Anterior cingulate cortex (tissue), 58 donors: ENCODE measurements at places on chromosomes 11 and 22.

DNA sequence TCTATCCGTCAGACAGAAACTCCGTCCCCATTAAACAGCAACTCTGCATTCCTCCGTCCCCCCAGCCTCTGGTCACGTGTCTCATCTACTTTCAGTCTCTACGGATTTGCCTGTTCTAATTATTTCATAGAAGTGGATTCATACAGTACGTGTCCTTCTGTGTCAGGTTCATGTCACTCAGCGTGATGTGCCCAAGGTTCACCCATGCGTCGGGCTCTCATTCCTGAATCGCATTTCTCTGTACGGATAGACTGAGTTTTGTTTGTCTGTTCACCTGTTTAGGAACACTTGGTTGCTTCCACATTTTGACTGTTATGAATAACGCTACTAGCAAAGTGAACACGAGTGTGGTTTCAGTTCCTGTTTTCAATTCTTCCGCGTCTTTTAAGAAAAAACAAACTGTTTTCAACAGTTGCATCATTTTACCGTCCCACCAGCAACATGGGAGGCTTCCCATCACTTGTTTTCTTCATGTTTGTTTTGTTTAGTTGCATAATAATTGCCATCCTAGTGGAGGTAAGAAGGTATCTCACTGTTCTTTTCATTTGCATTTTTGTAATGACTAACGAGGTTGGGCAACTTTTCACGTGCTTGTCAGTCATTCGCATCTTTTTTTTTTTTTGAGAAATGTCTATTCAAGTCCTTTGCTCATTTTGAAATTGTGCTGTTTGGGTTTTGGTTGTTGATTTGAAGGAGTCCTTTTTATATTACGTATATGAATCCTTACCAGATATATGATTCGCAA, 8.9 kb upstream of the NLRP6 start:
- no peak for DNase-seq

GRCh38 chr11:123328281-123328867, 101.7 kb upstream of the GRAMD1B start:
- DNase-seq: no peak

DNA sequence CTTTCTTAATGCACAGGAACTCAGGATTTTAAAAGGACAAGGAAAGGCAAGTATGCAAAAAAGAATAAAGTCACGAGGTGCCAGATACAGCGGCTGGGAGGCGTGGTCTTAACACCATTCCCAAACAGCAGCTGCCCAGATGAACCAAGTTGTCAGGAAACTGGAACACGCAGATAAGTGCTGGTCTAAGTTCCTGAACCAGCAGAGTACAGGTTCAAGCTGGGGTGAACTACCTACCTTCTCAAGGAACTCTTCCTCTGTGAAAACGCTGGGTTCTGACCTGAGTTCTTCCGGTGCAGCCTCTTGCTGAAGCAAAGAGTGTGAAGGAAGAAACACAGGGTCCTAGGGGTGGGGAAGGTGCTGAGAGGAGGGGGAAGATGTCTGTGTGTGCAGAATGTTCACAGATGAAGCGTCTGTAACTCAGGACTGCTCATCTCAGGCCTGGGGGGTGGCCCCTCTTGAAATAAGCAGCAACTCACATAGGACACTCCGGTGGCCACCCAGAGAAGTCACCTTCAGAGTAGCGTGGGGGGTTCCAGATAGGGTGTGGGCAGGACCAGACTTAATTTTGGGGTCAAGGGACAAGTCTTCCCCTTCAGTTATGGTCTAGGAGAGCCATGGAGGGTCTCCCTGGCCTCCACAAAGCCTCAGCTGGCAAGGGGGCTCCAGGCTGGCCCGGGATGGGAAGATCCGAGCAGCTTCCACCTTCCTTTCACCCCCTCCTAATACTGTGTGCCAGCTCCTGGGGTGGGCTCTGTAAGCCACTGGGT, 3.2 kb downstream of the TPST2 start:
- DNase-seq: no peak

DNA sequence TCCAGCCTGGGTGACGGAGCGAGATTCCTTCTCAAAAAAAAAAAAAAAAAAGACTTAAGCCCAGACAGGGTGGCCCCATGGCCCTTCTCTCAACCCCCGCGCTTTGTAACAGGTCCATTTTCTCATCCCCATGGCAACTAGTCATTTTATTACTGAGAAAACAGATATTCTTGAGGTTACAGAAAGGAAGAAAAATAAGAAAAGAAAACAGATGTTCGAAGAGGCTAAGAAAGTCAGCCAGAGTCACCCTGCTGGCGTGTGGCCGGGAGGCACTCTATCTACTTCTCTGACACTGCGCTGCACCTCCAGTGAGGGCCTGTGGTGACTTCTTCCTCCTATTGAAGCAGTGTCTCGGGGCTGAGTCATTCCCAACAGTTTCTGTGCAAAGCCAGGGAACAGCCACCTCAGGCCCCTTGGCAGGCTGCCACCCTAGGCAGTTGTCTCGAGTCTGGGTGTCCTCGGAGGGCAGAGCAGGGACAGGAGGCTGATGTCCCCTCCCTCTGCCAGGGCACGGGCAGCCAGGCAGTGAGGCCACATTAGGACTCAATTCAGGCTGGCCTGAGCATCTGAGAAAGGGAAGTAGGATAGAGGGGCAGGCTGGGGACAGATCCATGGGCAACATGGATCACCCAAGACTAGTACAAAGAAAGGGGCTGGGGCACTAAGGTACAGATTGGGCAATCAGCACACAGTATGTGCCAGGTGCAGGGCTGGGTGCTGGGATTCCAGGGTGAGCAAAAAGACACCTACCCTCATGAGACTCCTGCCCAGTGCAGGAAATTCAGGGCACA, 16.4 kb upstream of the SYVN1 start:
- peak; percentile 40 for DNase-seq

GRCh38 chr11:117621226-117621625, 175.8 kb downstream of the DSCAML1 start:
- DNase-seq: no peak

DNA sequence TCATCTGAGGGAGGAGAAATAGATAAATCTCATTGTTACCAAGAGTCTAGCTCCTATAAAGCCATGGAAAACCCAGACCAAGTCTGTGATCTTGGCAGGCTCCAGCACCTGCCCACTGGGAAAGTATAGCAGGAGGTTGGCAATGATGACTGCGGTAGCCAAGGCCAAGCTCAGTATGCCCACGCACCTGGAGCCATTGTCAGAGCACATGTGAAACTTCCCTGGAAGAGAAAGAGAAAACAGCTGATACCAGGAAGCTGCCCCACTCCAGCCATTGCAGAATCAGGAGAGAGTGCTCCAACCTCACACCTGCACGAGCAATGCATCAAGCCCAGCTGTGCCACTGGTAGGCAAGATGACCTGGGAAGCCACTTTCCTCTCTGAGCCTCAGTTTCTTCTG, 62.2 kb upstream of the HEPHL1 start:
- DNase-seq: no peak

DNA sequence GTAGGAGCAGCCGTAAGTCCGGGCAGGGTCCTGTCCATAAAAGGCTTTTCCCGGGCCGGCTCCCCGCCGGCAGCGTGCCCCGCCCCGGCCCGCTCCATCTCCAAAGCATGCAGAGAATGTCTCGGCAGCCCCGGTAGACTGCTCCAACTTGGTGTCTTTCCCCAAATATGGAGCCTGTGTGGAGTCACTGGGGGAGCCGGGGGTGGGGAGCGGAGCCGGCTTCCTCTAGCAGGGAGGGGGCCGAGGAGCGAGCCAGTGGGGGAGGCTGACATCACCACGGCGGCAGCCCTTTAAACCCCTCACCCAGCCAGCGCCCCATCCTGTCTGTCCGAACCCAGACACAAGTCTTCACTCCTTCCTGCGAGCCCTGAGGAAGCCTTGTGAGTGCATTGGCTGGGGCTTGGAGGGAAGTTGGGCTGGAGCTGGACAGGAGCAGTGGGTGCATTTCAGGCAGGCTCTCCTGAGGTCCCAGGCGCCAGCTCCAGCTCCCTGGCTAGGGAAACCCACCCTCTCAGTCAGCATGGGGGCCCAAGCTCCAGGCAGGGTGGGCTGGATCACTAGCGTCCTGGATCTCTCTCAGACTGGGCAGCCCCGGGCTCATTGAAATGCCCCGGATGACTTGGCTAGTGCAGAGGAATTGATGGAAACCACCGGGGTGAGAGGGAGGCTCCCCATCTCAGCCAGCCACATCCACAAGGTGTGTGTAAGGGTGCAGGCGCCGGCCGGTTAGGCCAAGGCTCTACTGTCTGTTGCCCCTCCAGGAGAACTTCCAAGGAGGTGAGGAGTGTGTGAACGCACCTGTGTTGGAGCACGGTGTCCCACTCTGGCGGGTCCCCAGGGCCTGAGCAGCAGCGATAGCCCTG, at the start of gene TAGLN:
Gene TAGLN, plus strand, starts transcription at position 318 of the 863 bp plus-strand sequence. CDS start 3,644 bp downstream, outside the sequence.
- DNase-seq: no peak

GRCh38 chr11:2762451-2762850, 62.7 kb upstream of the KCNQ1OT1 start:
- no peak for DNase-seq

DNA sequence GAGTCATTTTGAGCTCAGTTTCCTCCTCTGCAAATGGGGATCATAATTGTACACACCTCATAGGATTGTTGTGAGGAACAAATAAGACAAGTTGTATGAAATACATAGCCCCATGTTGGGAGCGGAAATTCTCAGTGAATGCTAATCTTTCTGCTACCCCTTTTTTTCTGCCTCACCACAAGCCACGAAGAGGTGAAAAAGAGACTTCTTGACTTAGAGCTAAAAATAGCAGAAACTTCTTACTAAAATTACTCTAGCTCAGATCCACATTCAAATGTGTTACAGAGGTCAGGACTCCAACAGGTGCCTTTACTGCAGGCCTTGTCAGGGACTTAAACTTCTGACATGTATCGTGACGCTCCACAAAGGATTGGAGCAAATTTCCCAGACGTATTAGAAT, 128.5 kb downstream of the MIAT start:
- DNase-seq: no peak

DNA sequence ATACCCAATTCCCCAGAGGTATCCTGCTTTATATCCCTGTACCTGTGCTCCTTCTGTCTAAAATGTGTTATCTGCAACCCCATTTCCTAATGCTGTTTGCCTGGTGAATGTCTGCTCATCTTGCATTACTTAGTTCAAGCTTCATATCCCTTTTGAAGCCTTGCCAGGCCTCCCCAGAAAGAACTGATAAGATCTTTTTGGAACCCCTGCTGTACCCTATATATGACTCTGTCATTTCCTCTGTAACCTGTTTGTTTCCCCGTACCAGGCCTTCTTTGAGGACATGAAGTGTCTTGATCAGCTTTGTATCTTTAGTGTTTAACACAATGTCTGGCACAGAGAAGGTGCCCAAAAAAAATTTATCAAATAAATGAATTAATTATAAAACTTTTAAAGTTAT, 77.6 kb downstream of the LIF start:
- no peak for DNase-seq

DNA sequence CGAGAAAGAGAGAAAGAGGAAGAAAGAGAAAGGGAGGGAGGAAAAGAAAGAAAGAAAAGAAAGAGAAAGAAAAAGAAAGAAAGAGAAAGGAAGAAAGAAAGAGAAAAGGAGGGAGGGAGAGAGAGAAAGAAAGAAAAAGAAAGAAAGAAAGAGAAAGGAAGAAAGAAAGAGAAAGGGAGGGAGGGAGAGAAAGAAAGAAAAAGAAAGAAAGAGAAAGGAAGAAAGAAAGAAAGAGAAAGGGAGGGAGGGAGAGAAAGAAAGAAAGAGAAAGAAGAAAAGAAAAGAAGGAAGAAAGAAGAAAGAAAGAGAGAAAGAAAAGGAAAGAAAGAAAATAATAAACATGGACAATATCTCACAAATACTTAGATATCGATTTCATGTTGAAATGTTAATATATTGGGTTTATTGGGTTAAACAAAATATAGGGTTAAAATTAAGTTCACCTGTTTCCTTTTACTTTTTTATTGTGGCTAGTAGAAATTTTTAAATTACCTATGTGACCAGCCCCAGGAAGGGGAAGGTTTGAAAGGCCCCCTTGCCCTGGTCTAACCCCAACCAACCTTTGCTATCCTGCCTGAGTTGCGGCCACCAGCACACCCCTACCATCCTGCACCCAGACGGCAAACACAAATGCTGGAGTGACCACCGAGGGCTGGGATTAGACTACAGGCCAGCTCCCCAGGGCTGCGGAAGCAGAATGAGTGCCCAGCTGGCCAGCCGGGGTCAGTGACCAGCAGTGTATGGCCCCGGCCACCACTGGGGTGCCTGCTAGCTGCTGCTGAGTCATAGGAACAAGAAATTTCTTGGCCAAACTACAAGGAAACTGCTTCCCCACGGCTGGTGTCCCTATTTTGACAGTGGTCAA, 81.0 kb upstream of the FGF3 start:
- DNase-seq: no peak

GRCh38 chr22:27220339-27220738, 563.0 kb downstream of the MIAT start:
- peak; percentile 28 for DNase-seq

- DNase-seq: no peak
These were observed at the start of gene UPK3A for GRCh38 chr22:45284705-45285262. UPK3A (plus strand) TSS chr22:45284949; CDS start chr22:45285014, 65 bp downstream.

GRCh38 chr22:46201059-46201757, 48.9 kb downstream of the CDPF1 start:
- no peak for DNase-seq

DNA sequence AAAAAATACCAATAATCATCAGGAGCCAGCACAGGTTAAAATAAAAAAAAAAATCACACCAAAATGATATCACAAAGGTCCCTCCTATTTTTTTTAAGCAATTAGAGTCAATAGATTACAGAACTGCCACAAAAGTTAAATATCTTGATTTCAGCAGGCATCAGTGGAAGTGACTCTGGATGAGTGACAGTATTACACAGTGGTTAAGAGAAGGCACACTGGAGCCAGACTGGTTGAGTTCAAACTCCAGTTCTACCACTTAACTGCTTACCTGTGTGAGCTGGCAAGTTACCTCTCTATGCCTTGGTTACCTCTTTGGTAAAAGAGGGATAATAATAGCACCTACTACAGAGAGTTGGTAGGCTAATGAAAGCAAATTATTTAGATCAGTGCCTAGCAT, 148.5 kb downstream of the ATG16L2 start:
- DNase-seq: no peak

DNA sequence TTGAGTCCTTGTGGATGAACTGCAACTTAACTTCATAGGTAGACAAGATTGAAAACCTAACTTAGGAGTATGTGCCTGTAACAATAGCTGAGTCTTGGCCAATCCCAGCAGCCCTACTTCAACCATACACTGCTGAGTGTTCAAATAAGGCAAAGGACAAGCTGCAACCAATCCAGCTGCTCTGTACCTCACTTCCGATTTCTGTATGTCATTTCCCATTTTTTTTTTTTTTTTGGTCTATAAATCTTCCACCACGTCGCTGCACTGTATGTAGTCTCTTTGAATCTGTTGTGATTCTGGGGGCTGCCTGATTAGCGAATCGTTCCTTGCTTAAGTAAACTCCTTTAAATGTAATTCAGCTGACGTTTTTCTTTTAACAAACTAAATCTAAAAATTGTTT, 35.4 kb upstream of the FLI1 start:
- DNase-seq: no peak

- no peak for DNase-seq
These were observed 4.9 kb downstream of the MRGPRX1 start for GRCh38 chr11:18934195-18934814.
